ENCODE measurements at places on chromosomes 3 and 15. TPM values are rescaled to one million over a fixed set of nuclear protein-coding genes. Genes with fewer than 3 reads are reported as not detected.

PRR23A gene
- not detected for total RNA-seq

DNA sequence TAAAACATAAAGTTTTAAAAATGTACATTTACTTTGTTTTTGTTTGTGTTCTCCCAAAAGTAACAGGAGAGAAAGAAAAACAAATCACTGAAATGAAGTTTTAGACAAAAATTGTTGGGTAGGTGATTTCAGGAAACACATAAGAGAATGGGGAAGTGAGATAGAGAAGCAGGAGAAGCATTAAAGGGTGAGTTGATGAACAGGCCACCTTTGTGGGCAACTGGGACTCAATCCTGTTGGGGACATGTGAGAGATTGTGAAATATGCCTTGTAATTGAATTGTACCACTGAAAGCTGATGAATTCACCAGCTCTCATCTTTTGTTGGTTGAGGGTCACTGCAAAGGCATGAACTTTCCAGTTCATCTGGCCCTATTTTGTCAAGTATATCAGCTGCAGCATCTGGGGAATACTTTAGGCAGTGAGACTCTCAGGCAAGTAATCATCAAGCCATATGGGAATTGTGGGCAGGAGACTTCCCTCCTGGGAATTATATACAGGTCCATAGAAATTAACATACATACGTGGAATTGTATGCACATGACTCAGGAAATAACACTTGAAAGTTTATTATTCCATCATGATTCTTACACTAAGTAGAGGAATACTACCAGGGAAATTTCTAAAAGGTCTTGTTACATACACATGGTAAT lies 181.0 kb downstream of the ZBBX start:
- DNase-seq: no peak

DNA sequence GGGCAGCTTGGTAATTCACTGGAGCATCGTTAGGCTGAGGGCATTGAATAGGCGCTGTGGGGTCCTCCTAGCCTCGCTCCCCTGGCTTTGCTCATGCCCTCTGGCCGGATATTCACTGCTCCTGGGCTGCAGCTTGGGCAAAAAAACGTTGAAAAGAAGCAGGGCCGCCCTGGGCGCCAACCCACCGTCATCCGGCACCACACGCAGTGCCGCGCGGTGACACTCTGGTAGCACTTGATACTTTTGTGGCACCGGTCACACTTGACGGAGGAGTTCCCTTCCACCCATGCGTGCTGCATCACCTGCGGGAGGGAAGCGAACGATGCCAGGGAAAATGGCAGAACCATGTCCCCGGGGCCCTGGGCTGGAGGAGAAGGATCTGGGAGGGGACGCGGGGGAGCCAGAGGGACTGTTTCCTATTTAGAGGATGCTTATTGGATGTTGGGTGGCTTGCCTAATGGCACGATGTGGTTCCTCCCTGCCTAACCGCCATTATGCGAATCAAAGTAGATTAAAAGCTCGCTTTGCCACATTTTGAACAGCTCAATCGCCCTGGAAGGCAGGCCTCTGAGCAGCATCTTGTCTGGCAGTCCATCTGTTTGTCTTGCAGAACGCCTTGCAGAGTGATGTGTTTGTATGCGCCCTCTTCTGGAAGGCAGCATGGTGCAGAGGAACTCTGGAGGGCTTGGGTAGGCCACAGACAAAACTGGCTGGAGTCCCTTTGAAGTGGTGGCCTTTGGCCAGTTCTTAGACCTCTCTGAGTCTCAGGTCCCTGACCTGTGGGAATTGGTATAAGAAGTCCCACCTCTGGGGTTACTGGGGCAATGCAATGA lies 93.2 kb downstream of the DGKG start:
- no peak for DNase-seq

DNA sequence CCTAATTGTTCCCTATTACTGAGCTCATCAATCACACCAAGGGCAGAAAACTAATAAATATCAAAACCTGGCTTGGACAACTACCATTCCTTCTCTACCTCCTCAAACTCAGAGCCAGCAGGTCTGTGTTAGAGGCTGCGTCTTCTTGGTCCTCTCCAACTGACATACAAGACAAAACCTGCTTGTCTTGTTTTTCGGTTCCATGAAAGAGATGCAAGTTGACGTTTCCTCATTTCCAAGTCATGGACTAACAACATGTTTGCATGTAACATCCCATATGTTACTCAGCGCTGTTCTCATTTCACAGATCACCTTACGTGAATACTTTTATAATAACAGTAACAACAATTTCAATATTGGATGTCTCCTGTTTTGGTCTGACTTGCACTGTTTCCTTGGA lies 110.9 kb downstream of the LMLN start:
- DNase-seq: no peak

DNA sequence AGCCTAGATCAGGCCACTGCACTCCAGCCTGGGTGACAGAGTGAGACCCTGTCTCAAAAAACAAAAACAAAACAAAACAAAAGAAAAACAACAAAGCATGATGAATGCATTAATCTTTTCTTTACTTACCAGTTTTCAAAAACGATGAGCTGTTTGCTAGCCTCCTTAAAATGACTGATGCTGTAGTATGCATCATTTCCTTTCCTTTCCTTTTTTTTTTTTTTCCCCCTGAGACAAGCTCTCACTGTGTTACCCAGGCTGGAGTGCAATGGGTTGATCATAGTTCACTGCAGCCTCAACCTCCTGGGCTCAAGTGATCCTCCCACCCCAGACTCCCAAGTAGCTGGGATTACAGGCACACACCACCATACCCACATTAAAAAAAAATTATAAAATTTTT lies 202.0 kb downstream of the ADAMTSL3 start:
- no peak for DNase-seq
